ENCODE measurements at places on chromosomes 1 and 21.

- DNase-seq: no peak
Measured at GRCh38 chr21:37389456-37389855, 22.9 kb downstream of the DYRK1A start.

DNA sequence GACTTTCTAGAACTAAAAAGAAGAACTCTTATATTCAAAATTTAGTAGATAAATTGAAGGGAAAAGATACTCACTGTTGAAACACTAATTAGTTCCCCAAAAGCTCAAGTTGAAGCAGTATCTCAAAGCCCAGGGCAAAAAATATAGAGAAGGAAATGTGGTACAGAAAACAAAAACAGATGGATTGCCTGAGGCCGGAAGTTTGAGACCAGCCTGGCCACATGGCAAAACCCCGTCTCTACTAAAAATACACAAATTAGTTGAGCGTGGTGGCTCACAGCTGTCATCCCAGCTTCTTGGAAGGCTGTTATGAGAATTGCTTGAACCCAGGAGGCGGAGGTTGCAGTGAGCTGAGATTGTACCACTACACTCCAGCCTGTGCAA, 36.0 kb downstream of the FAM177B start:
- DNase-seq: no peak

- DNase-seq: no peak
Measured at GRCh38 chr21:21241391-21241790, 243.2 kb downstream of the NCAM2 start.

DNA sequence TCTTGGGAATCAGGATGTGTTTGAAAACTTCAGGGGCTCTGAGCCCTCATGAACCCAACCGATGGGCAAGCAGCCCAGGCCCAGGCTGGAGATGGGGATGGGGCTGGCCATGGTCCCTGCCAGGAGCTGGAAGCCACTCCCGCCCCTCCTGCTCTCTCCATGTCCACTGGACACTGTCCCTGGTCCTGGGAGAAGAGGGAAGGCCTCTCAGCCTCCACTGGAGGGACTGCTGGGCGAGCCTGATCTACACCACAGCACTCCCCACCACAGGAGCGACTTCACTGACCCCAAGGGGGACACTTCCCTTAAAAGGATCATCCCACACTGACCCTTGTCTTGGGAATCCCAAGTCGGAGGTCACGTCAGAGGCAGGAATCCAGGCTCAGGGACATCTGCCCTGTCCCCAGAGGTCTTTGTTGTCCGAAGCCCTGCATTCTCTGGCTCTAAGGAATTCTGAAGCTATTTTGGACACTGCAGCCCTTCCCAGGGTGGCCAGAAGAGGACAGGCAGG, 16.9 kb upstream of the COL18A1 start:
- DNase-seq: no peak

Measured in NCI-H2081 treated with DMSO at 0.1 percent for 48 hours (cell line).